ENCODE measurements at places on chromosomes 12 and 14.

GRCh38 chr12:72203764-72204335, 68.3 kb upstream of the TRHDE start:
- DNase-seq = no peak

DNA sequence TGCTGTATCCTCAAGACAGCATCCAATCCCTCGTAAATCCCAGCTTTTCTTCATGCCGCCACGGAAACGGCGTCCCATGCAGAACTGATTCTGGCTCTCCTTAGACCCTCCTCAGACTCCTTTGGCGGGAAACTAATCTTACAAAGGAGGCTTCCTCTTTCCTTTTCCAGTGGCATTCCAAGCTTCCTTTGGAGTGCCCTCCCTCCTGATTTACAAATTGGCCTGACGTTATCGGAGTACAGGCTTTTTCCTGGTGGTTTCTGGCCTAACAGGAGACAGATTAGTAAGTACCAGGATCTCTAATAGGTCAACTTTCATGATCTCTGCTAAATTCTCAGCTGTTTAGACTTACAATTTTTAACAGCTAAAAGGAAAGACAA, 1.3 kb upstream of the ZDHHC17 start:
- DNase-seq = no peak

- DNase-seq = no peak
These were observed 70.9 kb downstream of the MON2 start for GRCh38 chr12:62537551-62537950.

DNA sequence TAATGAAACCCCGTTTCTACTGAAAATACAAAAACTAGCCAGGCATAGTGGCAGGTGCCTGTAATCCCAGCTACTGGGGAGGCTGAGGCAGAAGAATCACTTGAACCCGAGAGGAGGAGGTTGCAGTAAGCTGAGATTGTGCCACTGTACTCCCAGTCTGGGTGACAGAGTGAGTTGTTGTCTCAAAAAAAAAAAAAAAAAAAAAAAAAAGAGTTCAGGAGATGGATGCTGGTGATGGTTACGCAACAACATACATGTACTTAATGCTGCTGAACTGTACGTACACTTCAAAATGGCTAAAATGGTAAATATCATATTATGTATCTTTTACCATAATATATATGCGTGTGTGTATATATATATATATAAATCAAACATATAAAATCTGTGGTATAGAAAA, 29.0 kb downstream of the ACTN1 start:
- DNase-seq = no peak

GRCh38 chr12:44881197-44881596, 5.1 kb upstream of the NELL2 start:
- no peak for DNase-seq

DNA sequence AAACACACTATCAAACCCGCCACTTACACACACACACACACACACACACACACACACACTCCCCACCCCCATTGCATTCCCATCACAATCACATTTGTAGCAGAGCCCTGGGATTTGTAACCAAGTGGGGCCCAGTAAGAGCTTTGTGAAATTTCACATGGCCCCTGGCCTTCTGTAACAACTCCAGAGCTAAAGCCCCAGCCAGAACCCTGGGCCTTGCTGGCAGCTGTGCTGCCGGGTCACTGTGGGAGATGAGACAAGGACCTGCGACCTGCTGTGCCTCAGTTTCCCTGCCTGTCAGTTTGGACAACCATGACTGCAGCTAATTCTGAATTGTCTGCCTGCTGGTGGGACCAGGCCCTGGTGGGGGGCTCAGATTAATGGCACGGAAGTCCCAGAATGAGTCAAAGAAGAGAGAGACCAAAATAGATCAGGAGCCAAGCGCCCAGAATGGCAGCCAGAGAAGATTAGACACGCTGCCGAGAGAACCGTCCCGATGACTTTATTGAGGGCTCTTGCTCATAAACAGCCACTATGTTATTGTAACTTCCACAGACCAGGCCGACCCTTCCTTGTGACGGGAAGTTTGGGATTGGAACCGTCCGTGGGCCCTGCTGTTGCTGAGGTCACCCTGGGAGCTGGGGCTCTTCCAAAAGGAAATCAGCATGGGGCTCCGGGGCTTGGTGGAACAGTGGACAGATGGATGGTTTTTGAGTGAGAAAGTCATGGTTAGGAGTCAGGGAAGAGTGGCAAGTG, 123.1 kb downstream of the ZFP36L1 start:
- no peak for DNase-seq

DNA sequence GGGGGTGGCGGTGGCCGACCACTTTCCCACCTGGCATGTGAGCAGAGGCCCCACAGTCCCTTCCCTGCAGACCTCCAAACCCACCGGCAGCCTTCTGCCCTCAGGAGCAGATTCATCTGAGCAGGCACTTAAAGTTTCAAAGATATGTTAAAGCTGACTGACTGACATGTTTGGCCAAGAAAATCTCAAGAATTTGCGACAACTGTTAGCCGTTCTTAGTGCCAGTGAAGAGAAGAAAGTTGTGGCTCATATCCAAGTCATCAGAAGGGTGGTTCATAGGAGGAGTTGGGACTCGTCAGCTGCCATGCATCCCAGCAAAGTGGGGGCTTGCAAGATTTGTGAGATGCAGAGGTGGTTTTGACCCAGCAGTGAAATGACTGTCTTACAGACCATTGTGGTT, 27.2 kb downstream of the ELK3 start:
- DNase-seq = no peak

DNA sequence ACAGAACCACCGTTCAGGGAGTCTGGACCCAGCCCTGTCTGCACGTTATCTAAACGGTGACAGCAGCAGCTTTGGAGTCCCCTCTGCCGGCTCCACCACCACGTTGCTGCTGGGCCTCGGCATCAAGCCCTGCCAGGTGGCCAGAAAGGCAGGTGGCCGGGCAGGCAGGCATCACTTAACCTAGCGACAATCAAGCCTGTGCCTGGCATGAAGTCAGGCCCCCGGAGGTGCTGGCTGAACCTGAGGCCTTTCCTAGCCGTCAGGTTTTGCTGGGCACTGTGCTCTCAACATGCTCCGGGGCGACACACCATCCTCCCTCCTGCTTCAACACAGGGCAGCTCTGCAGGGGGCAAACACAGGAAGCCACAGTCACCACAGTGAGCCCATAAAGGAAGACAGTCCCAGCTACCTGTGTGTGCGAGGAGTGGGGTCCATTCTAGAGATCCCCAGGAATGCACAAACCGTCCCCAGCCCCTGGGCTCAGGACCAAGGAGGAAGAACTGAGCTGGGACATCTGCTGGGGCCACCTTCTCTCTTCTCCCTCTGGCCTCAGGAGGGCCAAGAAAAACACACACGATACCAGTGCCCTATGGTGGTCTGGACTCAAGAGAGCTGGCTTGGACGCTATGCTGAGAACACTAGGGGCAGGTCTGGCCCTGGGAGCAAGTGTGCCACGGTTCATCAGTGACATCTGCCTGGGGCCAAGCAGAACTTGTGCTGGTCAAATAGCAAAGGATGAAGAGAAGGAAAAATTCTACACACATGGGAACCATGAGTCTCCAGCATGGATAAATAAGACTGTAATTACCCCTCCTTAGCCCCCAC, 44.7 kb downstream of the CCDC88C start:
- DNase-seq = peak; percentile 74

DNA sequence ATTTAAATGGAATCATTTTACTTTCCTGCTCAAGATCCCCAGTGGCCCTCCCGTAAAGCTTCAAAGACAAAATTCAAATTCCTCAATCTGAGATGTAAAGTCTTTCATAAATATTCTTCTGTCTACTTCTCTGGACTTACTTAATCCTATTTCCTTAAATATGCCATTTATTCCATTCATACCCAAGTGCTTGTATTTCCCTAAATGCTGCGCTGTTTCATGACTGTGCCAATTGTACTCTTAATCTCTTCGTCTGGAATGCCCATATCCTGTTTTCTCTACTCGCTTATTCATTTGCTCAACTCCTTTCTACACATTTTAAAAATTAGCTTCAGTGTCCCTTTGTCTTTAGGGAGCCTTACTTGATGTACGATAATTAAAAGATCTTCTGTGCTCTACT, 280.1 kb downstream of the CPNE8 start:
- DNase-seq = no peak

GRCh38 chr12:88957358-88957757, 377.1 kb upstream of the KITLG start:
- DNase-seq = no peak

DNA sequence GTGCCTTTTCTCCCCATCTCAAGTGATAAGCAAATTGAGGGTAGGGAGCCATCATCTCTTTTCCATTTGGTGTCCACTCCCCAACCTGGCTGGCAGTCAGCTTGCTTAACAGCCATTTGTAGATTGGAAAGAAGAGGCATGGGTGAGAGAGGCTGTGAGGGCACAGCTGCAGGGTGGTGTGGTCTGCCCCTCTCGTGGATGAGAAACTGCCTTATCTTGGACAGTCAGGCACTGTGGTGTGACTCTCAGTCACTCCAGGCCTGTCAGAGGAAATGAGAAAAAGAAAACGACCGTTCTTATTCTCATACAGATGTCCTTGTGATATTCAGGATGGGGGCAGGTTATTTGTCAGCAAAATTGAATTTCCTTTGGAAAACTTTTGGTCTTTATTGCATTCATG, 65.1 kb upstream of the SRSF5 start:
- DNase-seq = peak; percentile 65

- no peak for DNase-seq
These were observed 61.8 kb downstream of the SDR9C7 start for GRCh38 chr12:56872366-56872765.

- DNase-seq = no peak
These were observed 6.2 kb downstream of the C1QL4 start for GRCh38 chr12:49330631-49331379.

DNA sequence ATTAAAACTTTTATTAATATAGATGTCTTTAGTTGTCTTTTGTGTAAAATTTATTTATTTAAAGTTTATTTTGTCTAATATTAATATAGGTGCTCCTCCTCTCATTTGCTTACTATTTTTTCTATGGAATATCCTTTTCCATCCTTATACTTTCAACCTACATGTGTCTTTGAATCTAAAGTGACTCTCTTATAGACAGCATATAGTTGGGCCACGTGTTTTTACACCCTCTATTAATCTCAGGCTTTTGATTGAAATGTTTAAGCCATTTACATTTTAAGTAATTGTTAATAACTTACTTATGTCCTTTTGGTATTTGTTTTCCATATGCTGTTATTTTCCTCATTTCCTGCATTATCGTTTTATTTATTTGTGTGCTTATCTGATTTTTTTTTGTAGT, 74.4 kb upstream of the LRFN5 start:
- DNase-seq = no peak

- no peak for DNase-seq
These were observed 91.0 kb downstream of the VRK1 start for GRCh38 chr14:96888158-96888557.

- no peak for DNase-seq
These were observed 129.4 kb upstream of the DNM1L start for GRCh38 chr12:32549675-32550079.

All from Jurkat, Clone E6-1 (cell line).